ENCODE measurements at places on chromosomes 3 and 15.

GRCh38 chr15:66017792-66018487 is 148.6 kb downstream of the RAB11A start:
- DNase-seq, result no peak

GRCh38 chr3:128496019-128496601 is 3.1 kb upstream of the GATA2 start:
- no peak for DNase-seq

GRCh38 chr3:126865736-126866135 is 117.2 kb upstream of the PLXNA1 start:
- no peak for DNase-seq

DNA sequence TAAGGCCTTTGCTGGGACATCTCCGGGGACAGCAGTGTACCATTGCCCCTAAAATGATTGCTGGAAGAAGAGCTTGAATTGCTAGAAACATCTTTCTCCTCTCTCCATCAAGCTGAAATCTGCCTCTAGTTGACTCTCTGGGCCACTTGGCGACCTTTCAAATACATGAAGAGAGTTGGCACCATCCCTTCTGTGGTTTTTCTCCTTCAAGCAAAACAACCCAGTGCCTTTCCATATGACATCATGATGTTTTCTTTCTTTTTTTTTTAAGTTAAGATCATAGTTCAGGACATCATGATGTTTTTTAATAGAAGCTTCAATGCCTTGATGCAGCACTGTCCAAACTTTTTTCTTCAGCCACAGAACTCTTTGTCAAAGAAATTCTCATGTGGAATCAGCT is 144.0 kb upstream of the PTPRG start:
- DNase-seq, result no peak

DNA sequence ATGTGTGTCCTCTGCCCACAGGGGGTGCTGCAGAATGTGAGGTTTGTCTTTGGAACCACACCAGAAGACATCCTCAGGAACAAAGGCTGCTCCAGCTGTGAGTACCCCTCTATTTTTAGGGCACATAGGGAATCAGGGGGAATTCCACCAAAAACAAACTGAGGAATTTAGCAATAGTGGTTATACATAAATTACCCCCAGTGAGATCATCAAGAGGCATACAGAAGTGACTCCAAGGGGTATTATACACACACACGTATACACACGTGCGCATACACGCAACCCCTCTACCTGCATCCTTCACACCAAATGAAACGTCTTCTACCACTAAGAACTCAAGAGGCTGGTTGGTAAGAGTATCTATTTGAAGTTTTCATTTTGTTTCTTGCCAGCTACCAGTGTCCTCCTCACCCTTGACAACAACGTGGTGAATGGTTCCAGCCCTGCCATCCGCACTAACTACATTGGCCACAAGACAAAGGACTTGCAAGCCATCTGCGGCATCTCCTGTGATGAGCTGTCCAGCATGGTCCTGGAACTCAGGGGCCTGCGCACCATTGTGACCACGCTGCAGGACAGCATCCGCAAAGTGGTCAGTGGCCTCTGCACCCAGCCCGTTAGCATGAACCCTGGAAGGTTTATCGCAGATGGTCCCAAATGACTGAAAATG is 2.9 kb downstream of the THBS1 start:
- no peak for DNase-seq
